ENCODE measurements at places on chromosomes 2 and 18.
A peak's percentile ranks its signal among the peaks of the same experiment; 100 is the strongest.

- peak; percentile 54 for DNase-seq
Measured at GRCh38 chr2:173553593-173553992, 198.9 kb downstream of the CDCA7 start.

GRCh38 chr2:99842451-99842850, 299.9 kb downstream of the AFF3 start:
- no peak for DNase-seq

DNA sequence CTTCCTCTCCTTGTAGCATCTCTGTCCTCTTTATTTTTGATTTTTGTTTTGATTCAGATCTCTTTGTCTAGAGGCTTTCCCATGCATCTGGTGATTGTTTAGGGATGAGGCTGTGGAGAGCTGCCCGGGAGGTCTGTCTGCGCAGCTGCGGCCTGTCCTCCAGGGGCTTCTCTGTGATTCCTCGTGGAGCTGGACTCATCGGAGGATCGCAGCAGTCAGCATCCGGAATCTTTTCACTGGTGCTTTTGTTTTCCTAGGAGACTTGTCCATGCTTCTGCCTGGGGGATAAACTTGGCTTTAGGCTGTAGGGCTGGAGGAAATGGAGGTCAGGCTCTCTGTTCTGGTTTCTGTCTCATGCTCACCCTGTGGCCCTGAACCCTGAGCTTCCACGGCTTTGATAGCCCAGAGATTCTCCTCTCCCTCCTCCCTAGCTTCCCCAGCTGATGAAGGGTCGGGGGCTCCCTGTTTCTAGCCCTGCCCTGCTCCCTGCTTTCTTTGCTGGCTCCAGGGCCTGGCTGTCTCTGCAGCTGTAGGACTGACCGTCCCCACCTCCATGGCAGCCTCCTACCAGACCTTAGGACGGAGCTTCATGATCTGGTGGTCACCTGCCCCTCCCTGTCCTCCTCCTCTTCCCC, 35.5 kb downstream of the ZNF532 start:
- DNase-seq = no peak

DNA sequence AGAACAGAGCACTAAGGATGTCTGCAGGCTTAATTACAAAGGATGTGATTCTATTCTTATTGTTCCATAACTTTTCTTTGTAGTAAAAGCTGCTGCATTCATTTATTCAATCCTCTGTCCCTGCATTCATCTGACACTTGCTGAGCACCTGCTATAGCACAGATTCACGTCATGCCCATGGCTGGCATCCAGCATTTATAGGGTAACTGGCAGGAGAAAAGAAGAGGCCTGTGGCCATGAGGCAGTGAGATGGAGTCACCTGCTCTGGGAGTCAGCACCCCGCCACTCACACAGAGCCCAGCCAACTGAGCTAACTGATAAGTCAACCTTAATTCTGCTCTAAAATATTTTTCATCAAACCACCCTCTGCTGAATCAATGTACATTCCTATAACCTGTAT, 18.3 kb upstream of the CDC42EP3 start:
- no peak for DNase-seq

- DNase-seq = no peak
Measured at GRCh38 chr2:231785822-231786176, 446 bp upstream of the COPS7B start.

GRCh38 chr2:146213674-146214073, 1631.2 kb upstream of the ACVR2A start:
- no peak for DNase-seq

- no peak for DNase-seq
Measured at GRCh38 chr2:166365803-166366420, 9.8 kb downstream of the SCN9A start.

GRCh38 chr18:31396796-31397612, 20.4 kb downstream of the DSG4 start:
- DNase-seq = peak; percentile 28

GRCh38 chr2:139529080-139529479, 748.9 kb upstream of the NXPH2 start:
- DNase-seq = no peak

DNA sequence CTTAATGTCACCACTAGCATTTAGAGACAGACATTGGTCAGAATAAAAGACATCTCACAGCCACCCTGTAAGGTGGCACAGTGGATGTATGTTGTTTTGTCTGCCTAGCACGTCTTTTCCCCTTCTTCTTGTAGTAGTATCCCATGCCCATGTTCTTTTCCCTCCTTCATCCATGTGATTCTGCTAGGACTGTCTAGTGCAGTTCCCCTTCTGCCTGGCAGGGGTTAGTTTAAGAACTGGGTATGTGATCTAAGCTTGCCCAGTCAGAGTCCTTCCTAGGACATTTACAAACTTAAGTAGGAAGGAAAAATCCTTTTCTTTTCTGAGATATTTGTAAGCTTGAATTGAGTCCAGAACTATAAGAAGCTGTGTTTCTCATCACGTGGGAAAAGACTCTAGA, 172.3 kb downstream of the BABAM2 start:
- no peak for DNase-seq

DNA sequence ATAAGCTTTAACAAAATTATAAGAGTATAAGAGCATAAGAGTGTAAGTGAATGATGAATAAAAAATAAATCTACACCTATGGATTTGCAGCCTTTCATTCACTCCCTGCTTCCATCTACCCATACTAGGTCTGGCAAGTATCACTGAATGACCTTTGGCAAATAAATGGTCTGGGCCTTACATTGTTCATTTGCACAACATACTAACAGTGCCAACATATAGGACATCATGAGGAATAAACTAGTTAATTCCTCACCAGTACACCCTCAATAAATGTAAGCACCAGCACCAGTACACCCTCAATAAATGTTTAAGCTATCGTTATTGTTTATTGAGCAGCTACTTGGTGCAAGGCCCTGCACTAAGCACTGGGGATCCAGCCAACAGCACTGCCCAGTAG, 26.9 kb downstream of the STAT1 start:
- DNase-seq = no peak
